T-cell (primary cell): ENCODE measurements at places on chromosomes 1 and 21. TPM values are rescaled to one million over a fixed set of nuclear protein-coding genes. Genes with fewer than 3 reads are reported as not detected.

GRCh38 chr1:150498342-150498741 lies 9.6 kb upstream of the ECM1 start:
- no peak for DNase-seq

DOP1B gene
- 25.8 TPM for total RNA-seq

DNA sequence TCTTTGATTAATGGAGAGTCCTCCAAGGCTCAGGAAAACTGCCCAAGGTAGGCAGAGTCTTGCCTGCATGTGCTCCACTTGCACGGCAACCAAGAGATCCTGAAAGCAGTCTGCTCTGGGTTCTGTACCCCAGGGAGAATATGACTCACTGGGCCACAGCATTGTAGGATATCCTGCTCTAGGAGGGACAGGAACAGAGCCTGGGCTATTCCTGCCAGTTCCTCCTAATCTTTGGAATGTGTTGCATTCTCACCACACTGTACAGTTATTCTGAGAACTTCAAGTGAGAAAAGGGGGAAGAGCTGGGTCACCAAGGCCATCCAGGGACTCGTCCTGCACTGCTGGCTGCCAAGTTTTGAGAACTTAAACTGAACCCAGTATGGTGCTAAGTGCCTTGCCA lies 278.5 kb downstream of the MATN1 start:
- no peak for DNase-seq

- DNase-seq, result no peak
Measured at GRCh38 chr1:12439073-12439472, 178.9 kb downstream of the DHRS3 start.

FMN2 gene
- total RNA-seq, result not detected

GRCh38 chr1:4654764-4655673 lies 610 bp downstream of the AJAP1 start:
- no peak for DNase-seq

GRCh38 chr1:79151006-79151796 lies 144.7 kb upstream of the ADGRL4 start:
- no peak for DNase-seq

DNA sequence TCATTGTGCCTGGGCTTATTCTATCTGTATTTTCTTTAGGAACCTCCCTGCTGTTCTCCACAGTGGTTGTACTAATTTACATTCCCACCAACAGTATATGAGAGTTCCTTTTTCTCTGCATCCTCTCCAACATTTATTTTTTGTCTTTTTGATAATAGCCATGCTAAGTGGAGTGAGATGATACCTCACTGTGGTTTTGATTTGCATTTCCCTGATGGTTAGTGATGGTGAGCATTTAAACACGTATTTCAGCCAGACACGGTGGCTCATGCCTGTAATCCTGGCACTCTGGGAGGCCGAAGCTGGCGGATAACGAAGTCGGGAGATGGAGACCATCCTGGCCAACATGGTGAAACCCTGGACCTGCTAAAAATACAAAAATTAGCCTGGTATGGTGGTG lies 57.9 kb downstream of the SLAMF6 start:
- DNase-seq, result no peak

- DNase-seq, result no peak
Measured at GRCh38 chr1:232657426-232658005, 27.6 kb upstream of the SIPA1L2 start.

ABCA4 gene
- not detected for total RNA-seq

DNA sequence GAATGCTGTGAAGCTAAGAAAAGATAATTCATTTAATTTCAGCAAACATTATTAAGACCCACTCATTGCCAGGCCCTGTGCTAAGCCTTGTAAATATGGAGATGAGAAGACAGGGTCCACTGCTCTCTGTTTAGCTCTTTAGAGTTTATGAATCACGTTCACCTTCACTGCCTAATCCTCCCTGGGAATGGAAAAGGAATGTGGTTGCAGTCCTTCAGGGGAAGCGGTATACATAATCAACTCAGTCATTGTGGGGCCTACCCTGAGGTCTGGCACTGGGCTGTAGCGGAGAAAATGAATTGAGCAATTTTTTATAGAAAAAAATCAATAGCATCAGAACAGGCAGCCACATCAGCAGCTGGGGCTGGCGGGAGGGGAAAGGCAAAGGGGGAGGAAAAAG lies 412.1 kb upstream of the NFIA start:
- DNase-seq, result no peak

DNA sequence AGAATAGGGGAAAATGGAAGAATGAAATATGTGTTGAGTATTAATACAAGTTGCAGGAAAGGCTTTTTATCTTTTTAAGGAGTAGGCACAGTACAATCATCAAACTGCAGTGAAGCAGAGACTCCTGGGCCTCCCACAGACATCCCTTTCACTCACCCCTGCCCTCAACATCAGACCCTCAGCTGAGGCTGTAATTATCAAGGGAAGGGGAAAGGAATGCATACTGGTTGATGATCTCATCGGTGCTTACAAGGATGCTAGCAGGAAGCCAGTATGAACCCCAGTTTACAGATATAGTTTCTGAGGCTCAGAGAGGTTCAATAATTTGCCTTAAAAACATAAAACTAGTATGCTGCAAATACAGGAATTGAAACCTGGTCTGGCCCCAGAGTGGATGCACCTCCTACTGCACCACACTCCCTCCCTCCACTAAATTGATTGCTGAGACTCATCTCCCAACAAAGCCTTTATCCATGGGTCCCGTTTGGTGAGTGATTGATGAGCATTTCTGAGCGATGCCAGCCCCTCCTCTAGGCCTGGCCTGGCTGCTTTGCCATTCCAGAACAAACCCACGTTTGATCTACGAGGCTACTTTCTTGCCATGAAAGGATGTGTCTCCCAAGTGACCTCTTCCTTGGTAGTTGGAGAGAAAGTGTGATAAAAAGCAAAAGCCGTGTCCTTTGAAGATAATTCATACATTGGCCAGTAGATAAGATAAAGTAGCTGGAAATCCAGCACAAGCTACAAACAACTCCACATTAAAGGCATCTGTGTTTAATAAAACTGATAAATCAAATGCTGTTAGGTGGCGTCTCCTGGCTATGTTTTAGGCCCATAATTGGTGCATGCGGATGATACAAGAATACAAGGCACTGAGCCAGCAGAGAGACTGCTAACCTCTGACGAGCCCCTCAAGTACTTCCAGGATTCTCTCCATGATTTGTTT lies 233.9 kb upstream of the CAMK1G start:
- no peak for DNase-seq

HMGCS2 gene
- not detected for total RNA-seq

PIGR gene
- not detected for total RNA-seq

SIPA1L2 gene
- total RNA-seq, result 0.70 TPM

DNA sequence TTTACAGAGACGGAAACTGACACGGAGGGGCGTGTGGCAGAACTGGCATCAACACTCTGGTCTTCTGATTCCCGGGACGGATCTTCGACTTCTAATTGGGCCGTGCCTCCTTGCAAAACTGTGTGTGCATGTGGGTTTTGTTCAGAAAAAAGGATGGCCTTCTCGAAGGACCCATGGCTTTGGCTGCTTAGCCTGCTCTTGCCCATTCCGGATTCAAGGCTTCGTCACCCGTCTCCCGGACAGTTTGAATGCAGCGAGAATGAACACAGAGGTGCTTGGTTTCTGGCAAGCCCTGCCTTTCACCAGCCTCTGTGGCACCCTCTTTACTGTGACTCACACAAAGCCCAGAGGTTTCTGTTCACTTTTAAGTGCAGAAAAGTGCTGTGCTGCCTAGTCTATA lies 120.1 kb downstream of the PRDM2 start:
- no peak for DNase-seq

- DNase-seq, result no peak
Measured at GRCh38 chr1:197985351-197985750, 68.2 kb downstream of the LHX9 start.

DNA sequence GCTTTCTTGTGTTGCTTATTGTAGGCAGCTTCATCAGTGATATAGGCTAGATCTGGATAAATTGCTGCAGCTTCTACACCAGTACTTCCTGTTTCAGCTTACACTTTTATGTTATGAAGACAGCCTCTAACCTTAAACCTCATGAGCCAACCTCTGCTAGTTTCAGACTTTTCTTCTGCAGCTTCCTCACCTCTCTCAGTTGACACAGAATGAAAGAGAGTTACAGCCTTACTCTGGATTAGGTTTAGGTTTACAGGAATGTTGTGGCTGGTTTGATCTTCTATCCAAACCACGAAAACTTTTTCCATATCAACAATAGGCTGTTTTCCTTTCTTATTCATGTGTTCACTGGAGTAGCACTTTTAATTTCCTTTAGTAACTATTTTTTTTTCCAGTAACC lies 76.9 kb upstream of the RNPC3 start:
- no peak for DNase-seq

IL20 gene
- not detected for total RNA-seq

- no peak for DNase-seq
Measured at GRCh38 chr1:243343970-243344937, 88.4 kb downstream of the SDCCAG8 start.

GRCh38 chr1:42439940-42440339 lies 15.9 kb downstream of the ZMYND12 start:
- DNase-seq, result no peak

LORICRIN gene
- total RNA-seq, result not detected
